Heart right ventricle (tissue), 16 donors: ENCODE measurements at places on chromosomes 1 and 21. TPM values are rescaled to one million over a fixed set of nuclear protein-coding genes. Genes with fewer than 3 reads are reported as not detected.
A peak's percentile ranks its signal among the peaks of the same experiment; 100 is the strongest.

GRCh38 chr1:13450204-13450603 is 40.0 kb downstream of the PRAMEF20 start:
- H3K36me3 ChIP-seq = no peaks in the 10 kb centered on the region
- H3K4me1 ChIP-seq = no peaks in the 10 kb centered on the region
- no peaks in the 10 kb centered on the region for H3K27me3 ChIP-seq
- no peak for DNase-seq
- no peak overlapping the region for H3K27ac ChIP-seq
- no peak overlapping the region for H3K4me3 ChIP-seq

Gene AKR7A2
- total RNA-seq = 45.3 TPM

GRCh38 chr1:158101455-158101854 is 79.2 kb upstream of the CD1D start:
- no peak overlapping the region for H3K27ac ChIP-seq
- no peak for DNase-seq
- H3K4me3 ChIP-seq = no peak overlapping the region
- H3K4me1 ChIP-seq = peaks cover 19% of the 10 kb centered on the region
- no peaks in the 10 kb centered on the region for H3K36me3 ChIP-seq
- no peaks in the 10 kb centered on the region for H3K27me3 ChIP-seq

- no peaks in the 10 kb centered on the region for H3K27me3 ChIP-seq
- peaks cover 23% of the 10 kb centered on the region for H3K4me1 ChIP-seq
- DNase-seq = no peak
- H3K27ac ChIP-seq = peak overlapping the region; percentile 24
- H3K36me3 ChIP-seq = no peaks in the 10 kb centered on the region
- H3K4me3 ChIP-seq = no peak overlapping the region
These were observed 6.1 kb upstream of the IGSF8 start for GRCh38 chr1:160104486-160104885.
